ENCODE measurements at places on chromosomes 11 and 22. TPM values are rescaled to one million over a fixed set of nuclear protein-coding genes. Genes with fewer than 3 reads are reported as not detected.

The OR52E8 gene
- not detected for total RNA-seq

The MMP12 gene
- total RNA-seq: not detected

The OR10AG1 gene
- not detected for total RNA-seq

The IGSF22 gene
- total RNA-seq: not detected

The OR6T1 gene
- total RNA-seq: not detected

The PDE3B gene
- 4.7 TPM for total RNA-seq

The IGSF9B gene
- 0.75 TPM for total RNA-seq

The SOX10 gene
- total RNA-seq: not detected

The MOV10L1 gene
- total RNA-seq: 0.56 TPM

The CCDC82 gene
- 10.3 TPM for total RNA-seq

The PIH1D2 gene
- 1.8 TPM for total RNA-seq

The TMPRSS4 gene
- total RNA-seq: not detected

The ANKK1 gene
- not detected for total RNA-seq

The ZBED5 gene
- total RNA-seq: 18.7 TPM

The OR51I1 gene
- total RNA-seq: not detected

The SHISAL1 gene
- 3.3 TPM for total RNA-seq

The CST6 gene
- 0.20 TPM for total RNA-seq

The TRIM34 gene
- total RNA-seq: 6.6 TPM

The KCNK4 gene
- not detected for total RNA-seq

The RBMXL2 gene
- total RNA-seq: not detected

The PLAAT5 gene
- total RNA-seq: 1.1 TPM

The RASD2 gene
- not detected for total RNA-seq

The FAT3 gene
- total RNA-seq: 0.06 TPM

The BATF2 gene
- total RNA-seq: not detected

The TMEM151A gene
- not detected for total RNA-seq

The UBQLN3 gene
- 0.24 TPM for total RNA-seq

The SPON1 gene
- total RNA-seq: 117 TPM

The VSTM5 gene
- total RNA-seq: not detected

The LRRC4C gene
- not detected for total RNA-seq

The PKDREJ gene
- 0.06 TPM for total RNA-seq

The NOX4 gene
- 1.6 TPM for total RNA-seq

The CDC42EP1 gene
- 67.3 TPM for total RNA-seq

The ASCL3 gene
- not detected for total RNA-seq

The FAR1 gene
- total RNA-seq: 21.4 TPM

The GAL3ST3 gene
- not detected for total RNA-seq

All from cardiac ventricle fibroblast (primary cell).